ENCODE measurements at places on chromosomes 13 and 19.

DNA sequence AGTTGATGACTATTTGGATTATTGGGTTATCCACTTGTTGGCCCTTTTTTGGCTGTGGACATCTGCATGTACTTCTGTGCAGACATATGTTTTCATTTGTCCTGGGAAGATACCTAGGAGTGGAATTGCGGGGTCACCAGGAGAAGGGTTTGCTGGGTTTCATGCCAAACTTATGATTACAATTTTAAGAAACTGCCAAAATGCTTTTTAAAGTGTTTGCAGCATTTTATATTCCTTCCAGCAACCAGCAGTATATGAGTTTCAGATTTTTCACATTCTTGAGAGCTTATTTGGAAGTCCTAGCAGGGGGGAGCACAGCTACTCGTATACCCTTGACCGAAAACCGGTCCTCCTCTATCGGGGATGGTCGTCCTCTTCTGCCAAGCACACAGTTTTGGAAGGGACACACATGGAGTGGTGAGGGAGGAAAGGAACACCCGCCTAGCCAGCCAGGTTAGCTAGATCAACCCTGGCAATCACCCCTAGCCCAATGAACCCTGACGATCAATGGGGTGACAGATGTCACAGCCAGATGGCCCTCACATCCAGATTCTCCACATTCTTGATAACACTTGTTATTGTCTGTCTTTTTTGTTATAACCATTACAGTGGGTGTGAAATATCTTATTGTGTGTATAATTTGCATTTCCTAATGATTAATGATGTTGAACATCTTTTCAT lies 26.7 kb upstream of the RNF113B start:
- DNase-seq, result no peak

DNA sequence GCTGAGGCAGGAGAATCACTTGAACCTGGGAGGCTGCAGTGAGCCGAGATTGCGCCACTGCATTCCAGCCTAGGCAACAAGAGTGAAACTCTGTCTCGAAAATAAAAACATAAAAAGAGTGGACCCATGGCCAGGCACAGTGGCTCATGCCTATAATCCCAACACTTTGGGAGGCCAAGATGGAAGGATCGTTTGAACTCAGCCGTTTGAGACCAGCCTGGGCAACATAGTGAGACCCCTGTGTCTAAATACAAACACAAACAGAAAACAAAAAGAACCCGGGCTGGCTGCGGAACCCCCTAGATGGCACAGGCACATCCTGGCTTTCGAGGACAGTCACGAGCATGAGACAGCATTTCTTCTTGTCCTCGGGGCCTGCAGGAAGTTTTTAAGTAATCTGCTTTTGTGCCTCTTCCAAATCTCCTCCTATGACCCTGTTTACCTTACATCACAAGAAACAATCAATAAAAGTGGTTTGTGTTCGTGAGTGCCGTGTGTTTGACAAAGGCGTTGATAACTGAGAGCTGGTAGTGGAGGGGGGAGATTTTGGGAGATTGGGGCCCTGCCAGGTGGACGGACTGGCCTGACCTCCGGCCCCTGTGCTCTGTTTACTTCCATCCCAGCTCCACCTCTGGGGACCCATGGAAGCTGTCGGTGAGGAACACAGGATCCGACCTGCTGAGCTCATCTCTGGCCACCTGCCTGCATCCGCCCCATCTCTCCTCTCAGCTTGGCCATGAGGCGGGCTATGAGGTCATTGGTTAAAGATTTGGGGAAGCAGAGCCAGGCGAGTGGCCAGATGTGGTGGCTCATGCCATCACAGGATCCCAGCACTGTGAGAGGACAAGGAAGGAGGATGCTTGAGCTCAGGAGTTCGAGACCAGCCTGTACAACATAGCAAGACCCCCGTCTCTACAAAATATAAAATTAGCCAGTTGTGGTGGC lies 5.9 kb upstream of the GDF15 start:
- DNase-seq, result no peak

GRCh38 chr13:94968040-94968756 lies 255.9 kb upstream of the SOX21 start:
- no peak for DNase-seq

DNA sequence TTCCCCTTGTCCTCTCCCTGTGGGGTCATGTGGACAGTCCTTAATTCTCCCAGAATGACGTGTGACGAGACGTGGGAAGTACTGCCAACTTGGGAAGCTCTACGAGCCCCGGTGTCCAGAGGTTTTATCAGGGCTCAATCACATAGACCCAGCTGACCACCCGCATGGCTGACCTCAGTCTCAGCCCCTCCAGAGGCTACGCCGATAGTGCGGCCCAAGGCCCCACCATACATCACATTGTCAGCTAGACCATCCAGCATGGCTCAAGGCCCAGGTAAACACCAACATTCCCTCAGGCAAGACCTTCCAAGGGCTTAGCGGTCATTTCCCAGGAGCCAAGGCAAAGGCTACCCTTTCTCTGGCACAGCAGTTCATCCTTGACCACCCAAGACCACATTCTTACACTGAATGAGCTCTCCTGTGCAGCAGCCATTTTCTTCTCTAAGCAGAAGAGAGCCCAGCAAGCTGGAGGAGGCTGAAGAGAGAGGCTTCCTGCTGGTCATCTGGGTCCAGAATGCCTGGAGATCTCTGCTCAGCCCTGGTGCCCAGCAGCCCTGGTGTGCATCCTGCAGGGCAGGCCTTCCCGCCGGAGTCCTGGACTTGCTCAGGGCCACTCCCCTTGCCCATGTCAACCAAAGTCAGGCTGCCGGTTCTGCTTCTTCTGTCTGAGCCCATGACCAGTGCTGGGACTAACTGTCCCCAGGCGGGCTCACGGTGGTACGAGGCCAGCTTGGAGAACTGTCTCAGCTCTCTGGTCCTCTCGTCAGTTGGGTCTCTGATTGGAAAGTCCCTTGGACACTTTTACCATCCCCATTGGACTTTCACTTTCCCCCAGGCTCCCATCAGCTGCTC lies 7.9 kb upstream of the F10 start:
- DNase-seq, result no peak

- peak; percentile 36 for DNase-seq
Observed at GRCh38 chr19:18086590-18087138, at the start of gene IL12RB1. IL12RB1 (minus strand) TSS chr19:18086934; CDS start chr19:18086823, 111 bp downstream.

- no peak for DNase-seq
Observed at GRCh38 chr19:33422369-33423180, 49.1 kb downstream of the CEBPG start.

DNA sequence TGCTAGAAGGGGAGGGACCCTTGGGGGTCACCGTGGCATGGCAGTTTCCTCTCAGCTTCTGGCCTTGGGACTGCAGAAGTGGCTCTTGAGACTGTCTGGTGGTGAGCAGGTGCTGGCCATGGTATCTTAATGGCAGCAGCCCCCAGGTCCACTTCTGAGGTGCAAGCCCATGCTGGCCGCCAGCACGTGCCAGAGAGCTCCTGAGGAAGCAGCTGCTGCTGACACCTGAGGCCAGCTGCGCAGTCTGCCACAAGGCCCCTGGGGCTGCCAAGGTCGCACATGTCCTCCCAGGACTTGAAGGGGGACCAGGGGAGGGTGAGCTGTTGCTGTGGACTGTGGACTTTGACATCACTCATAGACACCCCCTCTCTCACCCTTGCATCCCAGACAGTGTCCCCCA lies 48.0 kb downstream of the NFIX start:
- DNase-seq, result no peak

- DNase-seq, result no peak
Observed at GRCh38 chr19:53160350-53160749, 1.5 kb upstream of the ZNF347 start.

DNA sequence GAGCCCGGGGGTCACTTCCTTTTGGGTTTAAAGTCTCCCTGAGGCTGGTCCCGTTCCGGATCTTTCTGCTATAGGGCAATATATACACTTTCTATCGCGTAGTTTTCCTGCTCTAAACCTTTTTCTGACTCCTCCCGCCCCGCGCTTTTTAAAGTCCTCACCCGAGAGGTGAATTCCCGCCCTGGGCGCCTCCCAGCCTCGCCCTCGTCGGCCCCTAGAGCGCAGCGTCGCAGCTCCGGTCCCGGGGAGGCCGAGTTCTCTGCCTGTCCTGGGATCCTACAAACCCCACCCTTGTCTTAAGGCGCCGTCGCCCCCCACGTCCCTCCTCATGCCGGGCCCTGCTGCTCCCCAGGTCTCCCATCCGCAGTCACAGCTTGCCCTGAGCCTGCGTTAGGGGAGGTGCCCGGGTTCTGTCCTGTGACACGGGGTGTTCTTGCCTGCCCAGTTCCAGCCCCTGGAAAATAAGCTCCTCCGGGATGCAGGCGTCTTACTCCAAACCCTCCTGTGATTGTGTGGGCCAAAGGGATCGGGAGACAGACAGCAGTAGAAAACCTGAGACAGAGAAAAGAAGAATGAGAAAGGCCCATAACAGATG lies 491 bp downstream of the ZNF525 start:
- peak; percentile 40 for DNase-seq

GRCh38 chr13:35953537-35954206 lies 177.5 kb downstream of the DCLK1 start:
- DNase-seq, result no peak

GRCh38 chr13:80050252-80050651 lies 290.7 kb downstream of the SPRY2 start:
- no peak for DNase-seq

GRCh38 chr19:13788991-13789390 lies 6.3 kb upstream of the ZSWIM4 start:
- DNase-seq, result no peak

- DNase-seq, result no peak
Observed at GRCh38 chr13:66162470-66162869, 1067.7 kb downstream of the PCDH9 start.

GRCh38 chr19:21835429-21835809 lies 563 bp downstream of the ZNF43 start:
- no peak for DNase-seq

GRCh38 chr19:48391100-48392005 lies at the start of gene KDELR1:
KDELR1 (minus strand) TSS chr19:48391551; CDS start chr19:48391358, 193 bp downstream.
- DNase-seq, result peak; percentile 58

- no peak for DNase-seq
Observed at GRCh38 chr19:8512115-8512967, 1.6 kb downstream of the ZNF414 start.

- peak; percentile 38 for DNase-seq
Observed at GRCh38 chr19:35247526-35248309, 1.1 kb upstream of the LSR start.

DNA sequence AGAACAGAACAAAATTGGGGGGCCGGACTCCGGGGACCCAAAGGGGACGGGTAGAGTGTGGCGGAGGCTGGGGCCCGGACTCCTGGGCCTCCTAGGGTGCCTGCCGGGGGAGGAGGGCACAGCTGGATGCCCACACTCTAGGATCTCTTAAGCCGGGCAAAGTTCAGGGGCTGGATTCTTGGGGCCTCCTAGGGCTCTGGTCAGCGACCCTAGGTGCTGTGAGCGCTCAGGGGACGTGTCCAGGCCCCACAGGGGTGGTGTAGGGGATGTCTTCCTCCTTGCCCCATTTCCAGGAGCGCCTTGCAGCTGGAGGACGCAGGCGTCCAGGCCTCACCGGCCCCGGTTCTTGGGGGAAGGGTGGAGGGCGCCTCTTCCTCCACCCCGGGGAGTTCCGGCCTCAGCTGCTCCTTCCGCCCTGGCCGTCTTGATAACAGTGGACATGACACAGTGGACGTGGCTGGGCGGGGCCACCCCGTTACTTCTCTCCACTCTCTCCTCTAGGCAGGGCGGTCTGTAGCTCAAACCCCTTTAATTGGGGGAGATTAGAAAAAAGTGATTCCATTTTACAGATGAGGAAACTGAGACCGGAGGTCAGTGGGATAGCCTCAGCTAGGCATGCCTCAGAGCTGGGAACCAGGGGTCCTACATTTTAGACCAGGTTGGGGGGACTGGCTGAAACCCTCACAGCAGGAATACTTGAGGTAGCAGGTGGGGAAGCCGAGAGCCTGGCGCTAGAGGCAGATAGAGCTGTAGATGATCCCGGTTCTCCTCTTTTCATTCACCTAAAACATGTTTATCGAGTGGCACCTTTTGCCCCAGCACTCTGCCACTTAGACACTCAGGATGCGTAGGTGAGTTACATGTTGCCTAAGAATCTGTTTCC lies 705 bp downstream of the STXBP2 start:
- DNase-seq, result no peak

- no peak for DNase-seq
Observed at GRCh38 chr13:112742583-112742982, 52.7 kb downstream of the ATP11A start.

- no peak for DNase-seq
Observed at GRCh38 chr19:55488986-55489710, 912 bp downstream of the SSC5D start.

GRCh38 chr19:40335101-40335500 lies 13.1 kb downstream of the C19orf47 start:
- DNase-seq, result no peak

- no peak for DNase-seq
Observed at GRCh38 chr13:44160591-44161191, 212.9 kb upstream of the SERP2 start.

DNA sequence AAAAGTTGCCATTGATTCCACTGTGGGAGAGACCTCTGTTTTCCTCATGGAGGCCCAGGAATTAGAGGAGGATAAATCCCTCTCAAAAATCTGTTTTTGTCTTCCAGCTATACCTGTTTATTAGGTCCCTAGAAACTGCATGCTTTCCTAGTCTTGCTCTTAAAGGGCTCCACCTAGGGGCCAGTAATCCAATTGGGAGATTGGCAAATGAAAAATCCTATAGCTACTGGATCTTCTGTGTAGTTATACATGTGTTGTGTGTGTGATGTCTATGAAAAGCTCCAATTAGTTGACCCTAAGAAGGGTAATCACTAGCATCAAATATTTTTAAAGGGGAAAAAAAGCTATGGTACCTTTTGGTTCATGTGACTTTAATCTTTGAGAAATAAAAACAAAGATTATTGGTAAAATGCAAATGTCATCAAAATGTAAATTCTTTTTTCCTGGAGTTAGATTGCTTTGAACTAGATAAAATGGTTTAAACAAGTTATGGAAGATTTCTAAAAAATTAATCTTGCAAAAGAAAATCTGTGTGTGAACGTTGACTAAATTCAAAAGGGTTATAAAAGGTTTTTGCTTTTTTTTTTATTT lies 63.4 kb upstream of the C1QTNF9B start:
- no peak for DNase-seq

DNA sequence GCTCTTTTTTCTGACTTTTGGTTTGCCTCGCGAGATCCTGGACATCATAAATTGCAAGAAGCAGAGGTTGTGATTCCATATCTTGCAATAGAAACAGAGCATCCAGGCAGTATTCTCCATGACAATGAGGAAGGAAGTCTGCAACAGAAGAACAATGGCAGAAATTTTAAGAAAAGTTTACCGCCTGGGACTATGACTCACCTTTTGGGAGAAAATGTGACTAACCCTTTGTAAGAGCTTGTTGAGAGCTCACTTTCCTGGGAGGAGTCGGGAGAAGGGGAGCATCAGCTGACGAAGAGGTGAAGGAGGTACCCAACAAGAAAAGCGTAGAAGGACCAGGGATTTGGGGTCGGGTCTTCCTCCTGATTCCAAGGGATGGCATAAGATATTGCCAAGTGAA lies 34.3 kb upstream of the TNFSF11 start:
- no peak for DNase-seq

DNA sequence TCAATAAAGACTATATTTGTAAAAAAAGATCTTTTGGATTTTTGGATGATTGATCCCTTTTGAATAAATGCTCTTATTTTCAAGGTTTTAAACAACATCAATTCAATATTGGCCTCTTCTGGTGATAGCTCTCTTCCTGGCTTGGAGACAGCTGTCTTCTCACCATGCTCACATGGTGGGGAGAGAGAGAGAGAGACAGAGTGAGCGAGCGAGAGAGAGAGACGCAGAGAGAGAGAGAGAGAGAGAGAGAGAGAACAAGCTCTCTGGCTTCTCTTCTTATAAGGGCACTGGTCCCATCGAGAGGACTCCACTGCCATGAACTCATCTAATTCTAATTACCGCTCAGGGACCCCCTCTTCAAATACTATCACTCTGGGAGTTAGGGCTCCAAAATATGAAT lies 32.1 kb upstream of the FARP1 start:
- no peak for DNase-seq
